H1 (cell line): ENCODE measurements at places on chromosomes 6 and 20.

- peak; percentile 35 for DNase-seq
These were observed 16.8 kb downstream of the SFT2D1 start for GRCh38 chr6:166325383-166326042.

DNA sequence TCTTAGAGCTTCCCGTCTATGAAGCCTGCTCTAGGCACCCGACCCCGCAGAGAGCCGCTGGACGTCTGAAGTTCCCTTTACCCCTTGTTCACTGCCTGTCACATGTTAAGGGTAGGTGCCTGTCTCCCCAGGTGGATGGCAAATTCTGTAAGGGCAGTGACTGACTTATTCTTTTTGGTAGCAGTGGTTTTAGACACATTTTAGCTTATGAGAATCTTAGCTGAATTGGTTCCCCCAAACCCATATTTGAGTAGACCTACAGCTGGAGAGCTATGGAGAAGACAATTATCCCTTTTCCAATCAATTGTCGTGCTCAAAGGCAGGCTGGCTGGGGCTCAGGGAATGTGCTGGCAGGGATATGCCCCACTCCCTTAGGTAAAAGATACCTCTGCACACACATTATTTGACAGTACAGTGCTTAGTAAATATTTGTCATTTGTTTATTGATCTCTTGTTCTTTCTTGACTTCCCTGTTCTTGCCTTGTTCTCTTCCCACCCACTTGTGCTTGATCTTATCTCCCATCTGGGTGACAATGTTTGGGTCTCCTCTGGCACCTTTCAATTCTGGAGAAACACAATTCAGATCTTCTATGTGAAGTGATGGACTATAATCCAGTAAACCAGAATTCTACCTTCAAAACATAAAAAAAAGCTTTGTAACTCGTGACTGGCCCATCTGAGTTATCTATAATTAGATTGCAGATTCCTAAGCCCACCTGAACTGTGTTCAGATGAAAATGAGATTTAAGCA is 114.3 kb upstream of the SLC2A12 start:
- no peak for DNase-seq

- DNase-seq, result no peak
These were observed 662.6 kb downstream of the BCKDHB start for GRCh38 chr6:80769106-80769505.

DNA sequence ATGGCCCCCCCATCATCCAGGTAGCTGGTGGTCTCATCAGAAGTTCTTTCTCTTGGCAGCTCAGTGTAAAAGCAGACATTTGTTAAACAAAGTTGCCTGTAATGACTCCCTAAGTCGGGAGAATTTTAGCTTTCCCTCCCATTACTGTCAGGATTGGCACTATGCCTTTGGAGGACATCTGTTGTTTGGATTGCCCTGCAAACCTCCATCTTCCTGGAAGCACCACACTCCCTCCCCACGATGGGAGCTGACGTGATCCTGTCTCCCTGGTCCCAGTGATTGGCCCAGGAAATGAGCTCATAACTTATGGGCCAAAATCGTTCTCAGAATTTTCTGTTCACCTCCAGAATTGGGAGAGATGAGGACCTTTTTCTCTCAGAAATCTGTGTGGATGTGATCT is 42.6 kb upstream of the CNR1 start:
- DNase-seq, result no peak

DNA sequence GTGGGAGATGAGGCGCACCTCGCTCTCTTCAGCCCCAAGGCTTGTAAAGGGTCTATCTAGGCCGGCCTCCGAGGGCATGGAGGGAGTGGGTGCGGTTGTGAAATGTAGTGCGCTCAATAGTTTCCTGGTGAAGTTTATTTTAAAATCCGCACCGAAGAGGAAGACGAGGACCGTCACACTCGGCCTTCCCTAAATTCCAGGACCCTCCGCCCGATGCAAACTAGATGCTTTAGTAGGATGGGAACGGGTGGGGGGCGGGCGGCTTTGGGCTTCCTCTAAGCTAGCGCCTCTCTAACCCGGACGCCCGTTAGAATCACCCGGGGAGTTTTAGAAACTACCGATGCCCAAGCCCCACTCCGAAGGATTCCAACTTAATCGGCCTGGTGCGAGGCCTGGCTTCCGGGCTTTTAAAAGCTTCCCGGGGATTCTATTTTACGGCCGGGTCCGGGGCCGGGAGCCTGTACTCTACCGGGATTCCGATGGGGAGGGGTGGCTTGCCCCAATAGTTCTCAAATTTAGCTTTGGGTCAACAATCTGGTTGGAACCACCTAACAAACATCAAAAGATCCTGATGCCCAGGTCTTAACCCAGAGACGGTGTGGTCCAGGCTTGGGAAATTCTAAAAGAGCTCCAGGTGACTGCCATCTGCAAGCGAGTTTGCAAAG is 548 bp upstream of the BCAS4 start:
- DNase-seq, result no peak

GRCh38 chr6:23176883-23177282 is 607.5 kb downstream of the HDGFL1 start:
- no peak for DNase-seq

- no peak for DNase-seq
These were observed 350.0 kb downstream of the CD83 start for GRCh38 chr6:14467591-14467990.

DNA sequence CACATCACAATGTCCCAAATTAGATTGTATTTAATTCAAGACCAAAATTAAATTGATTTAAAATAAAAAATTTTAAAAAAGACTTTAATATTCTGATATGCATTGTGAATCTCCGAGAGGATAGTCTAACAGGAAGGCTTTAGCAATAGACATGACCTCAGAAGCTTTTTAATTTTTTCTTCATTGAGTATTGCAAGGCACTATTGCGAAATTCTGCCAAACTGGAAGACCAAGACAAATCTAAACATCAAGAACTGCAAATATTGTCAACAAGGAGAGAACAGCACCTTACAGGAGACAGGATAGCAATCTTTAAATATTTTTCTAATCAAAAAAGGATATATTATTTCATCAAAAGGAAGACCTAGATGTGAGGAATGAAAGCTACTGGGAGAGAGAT is 56.9 kb downstream of the BMP5 start:
- DNase-seq, result no peak

- no peak for DNase-seq
These were observed 645 bp downstream of the DDX39B start for GRCh38 chr6:31541059-31541657.

DNA sequence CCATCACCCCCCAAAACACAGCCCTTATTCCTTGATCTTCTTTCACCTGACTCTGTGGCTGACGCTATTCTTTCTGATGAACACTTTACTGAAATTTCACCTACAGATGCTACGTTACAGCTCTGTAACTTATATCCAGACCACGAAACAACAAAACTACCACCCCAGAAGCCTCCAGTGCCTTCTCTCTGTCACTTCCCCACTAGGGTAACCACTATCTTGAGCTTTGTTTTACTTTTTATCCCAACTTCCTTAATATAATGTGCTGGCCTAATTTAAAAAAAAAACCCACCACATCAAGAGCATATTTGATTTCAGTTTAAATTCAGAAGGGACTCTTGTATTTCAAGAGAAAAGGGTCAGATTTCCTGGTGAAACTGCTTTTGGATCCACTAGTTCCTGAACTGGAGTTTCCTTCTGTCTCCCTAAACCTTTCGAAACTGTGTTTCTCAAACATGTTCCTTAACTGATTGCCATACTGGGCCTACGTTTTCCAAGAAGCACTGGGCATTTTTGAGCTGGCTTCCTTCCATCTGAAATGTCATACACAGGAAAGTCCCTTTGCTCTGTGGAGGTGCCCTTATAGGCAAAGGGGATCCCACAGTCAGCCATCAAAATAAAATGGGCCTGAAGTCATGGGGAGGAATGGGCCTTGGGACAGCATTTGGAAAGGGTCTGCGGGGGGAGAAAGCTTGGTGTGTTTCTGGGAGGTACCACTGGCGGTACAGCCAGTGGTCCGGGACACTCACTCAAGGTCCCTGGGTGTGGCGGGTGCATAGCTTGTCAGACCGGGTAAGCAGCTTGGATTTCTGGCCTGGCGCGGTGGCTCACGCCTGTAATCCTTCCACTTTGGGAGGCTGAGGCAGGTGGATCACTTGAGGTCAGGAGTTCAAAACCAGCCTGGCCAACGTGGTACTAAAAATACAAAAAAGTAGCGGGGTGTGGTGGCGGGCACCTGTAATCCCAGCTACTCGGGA is 25.8 kb upstream of the RTF2 start:
- no peak for DNase-seq

GRCh38 chr6:47041741-47042140 is 391 bp downstream of the ADGRF1 start:
- DNase-seq, result no peak

DNA sequence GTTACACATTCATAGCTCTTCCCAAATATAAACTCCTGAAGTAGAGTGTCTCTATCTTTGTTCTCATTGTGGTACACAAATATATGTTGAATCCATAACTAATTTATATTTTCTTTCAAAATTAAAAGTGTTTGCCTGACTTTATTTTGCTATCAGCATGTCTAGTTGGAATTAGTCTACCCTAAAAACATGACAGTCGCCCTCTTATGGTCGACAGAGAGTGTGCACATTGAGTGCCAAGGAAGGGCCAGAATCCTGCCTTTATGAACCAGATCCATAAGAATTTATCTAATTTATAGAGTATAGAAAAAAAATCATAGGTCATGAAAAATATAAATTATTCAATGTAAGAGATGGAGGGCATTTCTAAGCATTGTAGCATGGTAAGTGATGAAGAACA is 12.3 kb upstream of the DEFB112 start:
- no peak for DNase-seq
